Stimulated activated CD4-positive, alpha-beta T cell treated with anti-CD3 and anti-CD28 coated beads, Interleukin-1b, Interleukin-23, amount 100 ng/mL, for 1 hour (primary cell): ENCODE measurements at places on chromosomes 3 and 15.

DNA sequence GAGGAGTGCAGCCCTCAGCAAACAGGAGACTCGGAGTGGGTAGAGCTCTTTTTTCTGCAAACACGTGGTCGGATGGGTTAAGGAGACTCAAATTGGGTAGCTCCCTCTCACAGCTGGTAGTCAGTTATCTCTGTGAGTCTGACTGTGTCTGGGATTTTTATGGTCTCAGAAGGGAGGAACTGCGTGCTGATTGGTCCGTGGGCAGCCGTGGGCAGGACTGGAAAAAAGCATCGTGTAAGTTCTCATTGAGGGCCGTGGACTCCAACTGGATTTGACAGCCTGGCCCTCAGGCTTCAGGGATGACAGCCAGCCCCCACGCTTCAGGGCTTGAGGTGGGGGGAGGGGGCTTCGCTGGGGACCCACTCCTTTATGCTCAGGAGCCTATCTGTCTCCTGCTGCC lies 463.9 kb downstream of the EPHA3 start:
- no peak for DNase-seq

DNA sequence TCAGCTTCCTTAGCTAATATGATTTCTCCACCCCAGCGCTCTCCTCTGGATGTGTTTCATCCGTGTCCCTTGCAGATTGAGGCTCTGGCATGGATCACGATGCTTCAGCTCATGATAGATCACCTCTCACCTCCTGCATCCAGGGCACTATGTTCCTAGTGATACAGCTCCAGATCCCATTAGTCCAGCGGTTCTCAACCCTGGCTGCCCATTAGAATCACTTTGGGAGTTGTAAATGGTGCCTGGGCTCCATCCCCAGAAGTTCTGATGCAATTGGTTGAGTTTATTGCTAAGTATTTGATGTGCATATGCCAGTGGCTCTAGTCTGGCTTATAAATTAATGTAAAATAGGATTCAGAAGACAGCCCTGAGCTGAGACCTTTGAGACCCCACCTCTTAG lies 34.5 kb downstream of the INSYN1 start:
- no peak for DNase-seq

DNA sequence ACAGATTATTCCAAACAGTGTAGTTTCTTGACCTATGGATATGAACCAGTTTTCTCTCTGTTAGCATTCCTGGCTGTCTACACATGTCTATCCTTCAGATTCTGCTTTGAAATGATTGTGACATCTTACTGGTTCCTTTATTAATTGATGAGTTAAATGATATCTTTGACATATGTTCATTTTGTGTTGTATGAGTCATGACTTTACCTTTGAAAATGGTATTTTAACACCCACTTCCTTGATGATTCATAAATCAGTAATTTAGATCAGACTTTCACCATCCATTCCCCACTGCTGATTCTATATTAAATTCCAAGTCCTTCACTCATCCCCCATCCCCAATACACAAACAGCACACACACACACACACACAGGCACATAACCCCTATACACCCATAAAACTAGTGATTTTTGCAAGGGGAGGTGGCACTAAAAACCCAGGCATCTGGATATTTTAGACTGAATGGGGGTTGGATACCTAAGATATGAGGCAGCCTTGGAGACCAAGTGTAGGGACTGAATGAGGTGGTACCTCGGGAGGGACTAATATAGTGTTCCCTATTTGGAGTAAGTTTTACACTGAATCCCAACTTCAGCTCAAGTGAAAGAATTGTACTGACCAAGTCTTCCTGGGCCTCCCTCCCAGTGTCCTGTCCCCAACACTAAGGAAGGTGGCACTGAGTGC lies 9.7 kb downstream of the CCK start:
- no peak for DNase-seq

- DNase-seq: no peak
Measured at GRCh38 chr15:71826196-71826595, 15.8 kb downstream of the NR2E3 start.
